ENCODE measurements at places on chromosomes 4 and X.

DNA sequence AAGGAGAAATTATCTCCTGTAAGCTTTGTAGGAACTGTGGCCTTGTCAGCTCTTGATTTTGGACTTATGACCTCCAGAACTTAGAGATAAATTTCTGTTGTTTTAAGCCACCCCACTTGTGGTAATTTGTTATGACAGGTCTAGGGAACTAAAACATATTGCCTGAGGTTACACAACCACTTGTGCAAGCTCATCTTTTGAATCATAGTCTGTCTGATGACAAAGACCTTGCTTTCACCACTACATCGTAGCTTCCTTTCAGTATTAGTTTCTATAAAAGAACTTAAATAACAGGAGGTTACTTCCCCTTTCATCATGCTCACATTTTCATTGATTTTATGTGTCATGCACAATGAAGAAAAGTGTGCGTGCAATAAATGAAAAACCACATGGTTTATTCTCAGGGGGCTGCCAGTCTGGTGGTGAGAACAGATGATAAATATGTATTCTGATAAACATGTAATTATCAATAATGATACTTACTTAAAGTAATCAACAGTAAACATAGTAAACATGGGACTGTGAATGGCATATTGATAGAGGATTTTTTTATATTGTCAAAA lies 690.0 kb upstream of the HS3ST1 start:
- DNase-seq: no peak

GRCh38 chr4:127783026-127783769 lies 1.1 kb downstream of the HSPA4L start:
- peak; percentile 75 for DNase-seq

GRCh38 chrX:125681507-125681906 lies 361.8 kb downstream of the TEX13C start:
- DNase-seq: no peak

DNA sequence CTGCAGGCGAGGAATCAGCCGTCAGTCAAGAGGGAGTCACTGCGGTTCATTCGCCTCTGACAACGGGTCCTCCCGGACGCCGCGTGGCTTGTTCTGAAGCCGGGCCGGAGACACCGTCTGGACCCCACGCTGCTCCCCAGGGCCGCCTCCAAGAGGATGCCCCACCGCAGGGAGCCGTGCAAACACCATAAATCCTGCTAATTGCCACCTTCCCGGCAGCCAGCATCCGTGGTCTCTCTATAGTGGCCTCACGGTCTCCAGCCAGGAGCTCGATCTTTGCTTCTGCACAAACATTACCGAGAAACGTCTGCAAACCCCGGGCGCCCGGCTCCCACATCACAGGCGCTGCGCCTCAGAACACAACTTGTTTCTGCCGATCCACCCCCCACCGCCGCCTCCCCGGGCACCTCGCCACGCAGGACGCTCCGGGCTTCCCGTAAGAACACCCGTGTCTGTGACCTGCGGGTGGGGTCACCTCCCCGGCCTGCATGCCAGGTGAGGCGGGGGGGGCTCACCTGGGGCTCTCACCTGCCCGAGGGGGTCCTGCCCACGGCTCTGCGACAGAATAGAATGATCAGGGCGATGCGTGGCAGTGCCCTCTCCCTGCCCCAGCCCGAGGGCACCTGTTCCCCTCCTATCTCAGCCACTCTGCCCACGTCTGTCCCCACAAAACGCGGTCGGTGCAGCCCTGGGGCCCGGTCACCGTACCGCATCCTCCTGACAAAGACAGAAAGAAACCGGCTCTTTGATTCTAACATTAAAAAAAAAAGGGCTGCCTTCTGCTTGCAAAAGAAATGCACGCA lies 32.4 kb upstream of the PPP2R3B start:
- DNase-seq: peak; percentile 47

DNA sequence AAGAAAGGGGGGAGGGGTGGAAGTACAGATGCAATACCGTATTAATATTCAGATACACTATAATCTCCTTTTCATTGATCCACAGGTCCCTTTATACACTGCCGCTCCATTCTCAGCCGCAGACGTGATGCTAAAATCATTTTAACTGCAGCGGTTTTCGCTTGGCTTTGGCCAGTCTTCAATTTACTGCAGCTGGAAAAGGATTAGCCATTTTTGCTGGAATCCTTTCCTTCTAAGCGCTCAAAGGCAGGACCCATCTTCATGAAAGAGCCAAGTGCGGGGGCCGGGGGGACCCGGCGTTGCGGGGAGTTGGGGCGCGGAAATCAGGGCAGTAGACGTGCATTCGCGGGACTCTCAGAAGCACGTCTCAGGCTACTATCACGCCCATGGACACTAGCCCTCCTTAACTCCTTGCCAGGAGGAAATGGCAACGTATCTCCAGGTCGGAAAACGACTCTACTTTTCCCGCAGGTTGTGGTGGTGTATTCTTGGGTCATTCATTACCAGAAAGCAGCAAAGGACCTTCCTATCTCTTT lies 1.7 kb upstream of the PCDH10 start:
- no peak for DNase-seq

- no peak for DNase-seq
These were observed 4.5 kb downstream of the C1GALT1C1 start for GRCh38 chrX:120625371-120625770.

DNA sequence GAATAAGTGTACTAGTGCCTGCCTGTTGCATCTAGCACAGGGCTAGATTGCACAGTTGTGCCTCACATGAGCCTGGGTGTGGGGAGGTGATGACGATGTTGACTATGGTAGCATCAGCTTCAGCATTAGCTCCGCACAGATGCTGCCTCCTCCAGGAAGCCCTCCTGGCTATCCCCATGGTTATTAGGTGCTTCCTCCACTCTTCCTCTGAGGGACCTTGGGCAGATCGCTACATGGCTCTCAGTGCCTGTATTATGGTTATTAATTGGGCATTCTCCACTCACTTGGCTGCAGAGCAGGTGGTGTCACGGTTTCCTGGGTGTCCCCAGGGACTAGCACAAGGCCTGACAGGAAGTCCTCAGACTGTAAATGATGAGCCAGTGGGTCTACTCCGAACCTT lies 325.6 kb downstream of the ARHGAP10 start:
- DNase-seq: no peak

DNA sequence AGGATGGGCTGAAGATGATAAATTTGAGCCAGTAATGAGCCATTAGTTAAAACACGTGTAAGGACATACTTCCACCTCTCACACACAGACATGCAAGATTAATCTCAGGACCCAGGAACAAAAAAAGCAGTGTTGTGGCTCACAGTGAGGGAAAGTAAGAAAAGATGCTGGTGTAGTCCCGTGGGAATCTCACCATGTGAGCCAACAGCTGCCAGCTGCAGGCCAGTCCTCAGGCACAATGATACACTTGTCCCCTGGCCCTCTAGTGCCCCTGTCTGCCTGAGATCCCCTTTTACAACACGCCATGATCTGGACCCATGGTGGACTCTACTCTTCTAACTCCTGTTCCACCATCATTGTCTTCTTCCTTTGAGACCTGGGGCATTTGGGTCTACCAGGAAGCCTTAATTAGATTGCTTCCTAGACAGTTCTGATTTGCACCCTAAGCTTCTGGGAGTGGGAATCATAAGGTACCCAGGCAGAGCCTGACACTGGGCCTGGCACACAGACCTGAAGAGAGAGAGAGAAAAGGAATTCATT lies 194.7 kb downstream of the STIM2 start:
- no peak for DNase-seq

- DNase-seq: no peak
These were observed 13.7 kb upstream of the DHX15 start for GRCh38 chr4:24598025-24598424.

DNA sequence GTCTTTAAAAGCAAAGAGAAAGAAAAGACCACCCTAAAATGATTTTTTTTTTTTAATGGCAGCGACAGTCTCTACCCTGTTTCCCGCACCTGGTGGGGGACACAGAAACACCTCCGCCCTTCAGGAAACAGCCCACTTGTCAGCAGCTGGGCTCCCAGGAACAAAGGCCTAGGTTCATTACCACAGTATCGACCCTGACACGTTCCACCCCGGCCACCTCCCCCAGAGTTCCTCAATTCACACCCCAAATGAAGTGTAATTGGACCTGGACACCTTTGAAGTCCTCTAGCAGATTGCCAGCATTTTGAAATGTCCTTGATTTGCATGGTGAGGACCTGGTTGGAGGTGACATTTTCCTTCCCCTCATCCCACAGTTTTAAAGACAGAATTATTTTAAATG lies 175.0 kb upstream of the BCOR start:
- no peak for DNase-seq

DNA sequence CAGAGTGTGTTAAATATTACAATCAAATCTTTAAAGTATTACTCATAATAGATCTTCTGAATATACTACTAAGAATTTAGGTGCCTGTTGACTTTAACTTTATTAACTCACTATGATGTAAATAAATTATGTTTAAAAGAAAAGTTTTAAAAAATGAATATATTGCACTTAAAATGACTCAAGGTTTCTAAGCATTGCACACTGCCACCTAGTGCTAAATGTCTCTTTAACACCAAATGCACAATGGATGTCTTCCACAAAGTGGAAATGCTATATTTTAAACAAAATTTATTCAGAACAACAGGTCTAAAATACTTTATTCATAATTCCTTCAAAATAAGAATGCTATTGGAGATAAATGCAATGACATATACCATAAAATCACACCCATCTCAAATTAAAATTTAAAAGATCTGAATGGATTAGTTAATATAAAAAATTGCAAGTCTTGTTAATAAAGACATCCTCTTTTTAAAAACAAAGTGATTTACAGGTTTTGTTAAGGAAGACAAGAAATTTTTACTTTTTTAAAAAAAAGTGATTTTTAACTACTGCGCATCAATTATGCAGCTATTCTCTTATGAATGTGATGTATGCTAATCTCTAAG lies 5.5 kb downstream of the INPP4B start:
- DNase-seq: no peak

DNA sequence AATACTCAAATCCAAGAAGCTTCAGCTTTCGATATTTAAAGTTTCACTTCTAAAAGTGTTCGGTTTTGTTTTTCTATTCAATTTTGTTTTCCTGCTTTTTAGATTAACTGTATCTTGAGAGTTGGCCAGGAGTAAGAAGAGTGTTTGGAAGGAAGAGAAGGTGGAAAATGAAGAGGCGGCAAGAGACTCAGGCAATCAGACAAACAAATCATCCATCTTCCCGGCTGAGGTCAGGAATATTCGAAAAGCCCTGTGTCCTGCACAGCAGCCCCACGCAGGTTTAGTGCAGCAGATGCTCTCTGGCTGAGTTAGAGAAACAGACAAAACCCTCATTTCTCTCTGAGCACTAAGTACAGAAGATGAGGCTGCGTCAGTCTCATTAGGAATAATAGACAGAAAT lies 330.3 kb upstream of the NOCT start:
- no peak for DNase-seq

GRCh38 chr4:26701786-26702227 lies 117.9 kb downstream of the TBC1D19 start:
- no peak for DNase-seq

- DNase-seq: no peak
These were observed 739 bp downstream of the GAK start for GRCh38 chr4:931194-931959.

DNA sequence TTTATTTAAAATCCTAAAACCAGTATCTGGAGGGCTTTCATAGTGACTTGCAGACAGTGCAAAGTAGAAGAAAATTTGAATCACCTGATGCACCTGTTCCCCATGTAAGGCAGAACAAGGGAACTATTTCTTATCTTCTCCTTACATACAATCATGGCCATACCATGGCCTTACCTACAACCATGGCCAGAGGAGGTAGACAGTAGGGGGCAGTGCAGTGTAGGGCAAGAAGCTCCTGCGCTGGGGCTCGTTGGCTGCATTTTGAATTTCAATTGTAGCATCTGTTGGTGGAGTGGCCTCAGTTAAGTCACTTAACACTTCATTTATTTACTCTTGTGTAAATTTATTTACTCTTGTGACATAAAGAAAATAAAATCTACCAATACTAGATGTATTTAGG lies 33.0 kb downstream of the GALNTL6 start:
- DNase-seq: peak; percentile 77

- no peak for DNase-seq
These were observed 12.0 kb downstream of the P2RY10 start for GRCh38 chrX:78957049-78957767.

DNA sequence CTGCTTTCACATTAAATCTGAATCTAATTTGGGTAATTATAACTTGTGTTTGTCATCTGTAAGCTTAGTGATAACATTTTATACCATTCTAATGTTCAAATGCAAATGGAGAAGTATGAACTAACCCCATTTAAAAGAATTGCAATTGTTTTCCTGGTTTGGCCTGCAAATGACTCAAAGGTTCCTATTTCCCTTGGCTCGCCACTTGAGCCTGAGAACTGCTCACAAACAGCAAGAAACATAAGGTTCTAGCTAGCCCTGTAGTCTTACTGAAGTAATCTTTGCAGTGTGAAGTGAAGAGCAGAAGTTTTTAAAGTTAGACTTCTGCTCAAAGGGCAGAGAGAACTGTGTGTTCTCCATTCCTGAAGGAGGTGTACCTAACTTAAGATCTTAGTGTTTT lies 27.2 kb downstream of the UPRT start:
- no peak for DNase-seq

- no peak for DNase-seq
These were observed 288.0 kb upstream of the SFRP2 start for GRCh38 chr4:154076921-154077320.

DNA sequence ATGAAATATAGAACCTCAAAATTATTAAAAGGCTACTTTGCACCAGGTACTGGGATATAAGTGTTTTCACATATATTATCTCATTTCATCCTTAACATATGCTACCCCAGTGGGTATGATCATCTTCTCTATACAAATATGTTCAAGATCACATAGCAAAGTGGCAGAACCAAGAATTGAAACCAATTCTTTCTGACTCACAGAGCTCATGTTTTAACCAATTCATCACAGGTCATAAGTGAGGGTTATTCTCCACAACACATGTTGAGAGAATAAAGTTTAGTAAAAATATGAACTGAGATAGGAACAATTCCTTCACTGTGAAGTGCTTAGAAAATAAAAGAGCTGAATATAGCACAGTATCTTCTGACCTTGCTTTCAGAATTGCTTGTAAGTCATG lies 442.9 kb upstream of the RASGEF1B start:
- no peak for DNase-seq

DNA sequence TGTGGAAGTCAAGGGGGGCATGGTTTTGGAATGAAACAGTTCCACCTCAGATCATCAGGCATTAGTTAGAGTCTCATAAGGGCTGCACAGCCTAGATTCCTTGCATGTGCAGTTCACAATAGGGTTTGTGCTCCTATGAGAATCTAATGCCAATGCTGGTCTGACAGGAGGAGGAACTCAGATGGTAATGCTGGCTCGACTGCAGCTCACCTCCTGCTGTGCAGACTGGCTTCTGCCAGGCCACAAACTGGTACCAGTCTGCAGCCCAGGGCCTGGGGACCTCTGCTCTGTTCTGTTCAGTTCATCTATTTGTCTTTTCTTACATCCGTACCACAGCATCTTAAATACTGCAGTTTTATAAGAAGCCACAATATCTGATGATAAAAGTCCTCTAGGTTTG lies 12.2 kb upstream of the MSL3 start:
- DNase-seq: no peak
